ENCODE measurements at places on chromosomes 4 and X.
A peak's percentile ranks its signal among the peaks of the same experiment; 100 is the strongest.

- no peak for DNase-seq
These were observed 25.0 kb downstream of the NKX1-1 start for GRCh38 chr4:1381181-1381621.

DNA sequence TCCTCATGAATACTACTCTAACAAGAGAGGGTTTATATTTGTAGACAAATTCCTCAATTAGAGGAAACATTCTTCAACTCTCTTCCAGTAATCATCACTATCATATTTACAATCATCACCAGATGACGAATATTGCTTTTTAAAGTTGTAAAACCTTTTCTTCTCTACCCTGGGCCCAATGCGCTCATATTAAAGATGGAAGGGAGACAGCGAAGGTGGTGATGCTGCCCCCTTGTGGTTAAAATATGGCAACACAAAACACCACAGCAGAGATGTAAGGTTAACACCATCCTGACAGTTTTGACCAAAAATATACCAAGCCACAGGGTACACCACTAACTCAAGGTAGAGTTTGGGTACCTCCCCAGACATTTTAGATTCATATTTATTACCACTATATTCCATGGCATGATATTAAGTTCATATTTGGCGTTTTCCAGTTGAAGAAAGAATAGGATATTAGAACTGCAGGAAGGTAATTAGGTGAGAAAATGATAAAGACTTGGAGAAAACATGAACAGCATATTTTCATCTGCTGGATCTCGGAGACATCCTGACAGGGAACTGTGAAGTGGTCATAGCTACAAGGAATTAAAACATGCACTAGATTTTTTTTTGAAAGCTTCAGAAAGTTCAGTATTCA, 72.8 kb downstream of the SLC9A7 start:
- DNase-seq = peak; percentile 6

GRCh38 chr4:87330761-87331160, 8.1 kb upstream of the HSD17B13 start:
- DNase-seq = no peak

GRCh38 chr4:152806501-152807125, 26.9 kb downstream of the ARFIP1 start:
- no peak for DNase-seq

- DNase-seq = no peak
These were observed 873.8 kb downstream of the GLUD2 start for GRCh38 chrX:121921258-121921657.

- no peak for DNase-seq
These were observed 34.3 kb downstream of the TSPAN5 start for GRCh38 chr4:98624144-98624543.
